ENCODE measurements at places on chromosomes 4 and X.

DNA sequence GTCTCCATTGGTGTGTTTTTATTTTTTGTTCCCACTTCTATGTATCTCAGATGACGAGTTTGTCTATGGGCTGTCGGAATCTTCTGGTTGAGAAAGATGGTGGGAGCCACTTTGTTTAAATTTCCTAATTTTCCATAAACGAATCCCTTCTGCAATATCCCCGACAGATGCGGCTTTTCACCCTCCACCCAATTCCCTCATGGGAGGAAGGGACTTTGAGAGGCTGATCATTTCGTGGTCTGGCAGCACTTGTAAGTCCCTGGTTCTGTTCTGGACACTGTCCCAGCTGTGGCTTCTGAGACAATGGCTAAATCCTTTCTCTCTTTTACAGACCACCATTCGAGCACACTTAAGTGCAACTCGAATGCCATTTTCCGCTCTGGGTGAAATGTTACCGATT, 72.2 kb upstream of the PUDP start:
- no peak for DNase-seq

- DNase-seq: no peak
These were observed 2.0 kb downstream of the GJB1 start for GRCh38 chrX:71225009-71225408.

- DNase-seq: no peak
These were observed 1.6 kb downstream of the GRIA2 start for GRCh38 chr4:157221895-157222770.

GRCh38 chr4:126124818-126125217, 810.1 kb downstream of the FAT4 start:
- DNase-seq: no peak

DNA sequence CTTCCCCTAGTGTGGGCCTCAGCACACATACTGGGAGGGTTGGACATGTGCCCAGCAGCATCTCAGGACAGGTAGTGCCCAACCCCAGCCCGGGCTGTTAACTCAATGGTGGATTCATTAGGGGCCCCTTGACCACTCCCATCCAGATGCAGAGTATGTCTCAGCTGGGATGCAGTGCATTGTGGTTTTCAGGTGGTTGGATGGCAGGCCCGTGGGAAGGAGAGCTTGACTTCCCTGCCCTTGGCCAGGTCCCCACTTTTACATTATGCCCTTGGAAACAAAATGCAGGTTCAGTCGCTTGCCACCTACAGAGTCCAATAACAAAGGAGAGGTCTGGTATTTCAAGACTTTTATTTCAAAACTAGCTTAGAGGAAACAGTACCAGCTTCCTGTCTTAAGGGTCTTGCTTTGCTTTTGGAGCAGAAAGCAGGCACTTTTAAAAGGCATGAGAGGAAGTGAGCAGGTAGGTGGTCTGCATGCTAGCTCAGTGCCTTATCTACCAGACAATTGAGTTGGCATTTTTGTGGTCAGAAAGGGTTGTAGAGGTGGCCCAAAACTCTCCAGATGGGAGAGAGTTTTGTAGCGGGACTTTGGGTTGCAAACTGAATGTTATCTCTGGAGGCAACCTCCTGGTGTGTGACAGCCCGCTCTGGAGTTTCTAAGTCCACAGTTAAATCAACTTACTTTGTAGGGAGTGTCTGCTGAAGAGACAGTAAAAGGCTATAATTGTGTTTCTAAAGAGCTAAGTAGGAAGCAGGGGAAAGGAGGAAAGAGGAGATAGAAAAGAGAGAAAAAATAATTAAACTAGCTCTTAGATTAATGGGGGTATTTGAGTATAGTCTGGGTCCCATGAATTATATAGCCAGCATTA, 171.0 kb downstream of the GALNTL6 start:
- DNase-seq: no peak
